ENCODE measurements at places on chromosomes 7 and 10. TPM values are rescaled to one million over a fixed set of nuclear protein-coding genes. Genes with fewer than 3 reads are reported as not detected.

The ZNF488 gene
- not detected for total RNA-seq

The SYT15B gene
- 0.82 TPM for total RNA-seq

The PRPS1L1 gene
- total RNA-seq: not detected

The FBXL13 gene
- 0.26 TPM for total RNA-seq

The CTTNBP2 gene
- 0.49 TPM for total RNA-seq

The PPP1R17 gene
- total RNA-seq: not detected

The ABCC2 gene
- total RNA-seq: 1.5 TPM

Measured in gastrocnemius medialis (tissue), 4 donors.